ENCODE measurements at places on chromosomes 4 and X.

- no peak for DNase-seq
Observed at GRCh38 chr4:69800599-69800998, 40.2 kb upstream of the SULT1B1 start.

DNA sequence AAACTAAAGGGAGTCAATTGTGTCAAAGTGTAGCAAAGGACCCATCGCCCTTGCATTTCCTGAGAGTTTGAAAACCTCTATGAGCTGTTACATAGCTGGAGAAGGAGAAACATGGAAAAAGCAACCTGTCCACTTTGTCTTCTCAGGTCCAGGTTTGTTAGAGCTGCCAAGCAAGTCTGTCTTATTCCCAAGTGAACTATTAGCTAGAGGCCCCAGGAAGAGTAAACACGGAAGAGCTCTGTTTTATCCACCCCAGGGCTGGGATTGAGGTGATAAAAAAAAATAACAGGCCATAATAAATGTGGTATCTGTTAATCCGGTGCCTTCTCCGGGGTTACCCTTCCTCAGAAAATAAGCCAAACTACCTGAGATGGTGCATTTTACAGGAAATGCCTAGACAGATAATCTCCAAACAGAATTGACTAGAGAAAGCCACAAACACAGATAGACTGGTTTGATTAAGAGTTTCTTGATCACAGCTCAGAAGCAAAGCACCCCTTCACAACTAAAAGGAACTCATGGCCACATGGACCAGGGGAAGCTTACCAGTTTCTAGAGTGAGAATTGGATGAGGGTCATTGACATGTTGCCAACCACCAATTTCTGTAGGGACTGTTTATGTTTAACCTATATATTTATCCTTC is 35.9 kb upstream of the RELL1 start:
- no peak for DNase-seq

DNA sequence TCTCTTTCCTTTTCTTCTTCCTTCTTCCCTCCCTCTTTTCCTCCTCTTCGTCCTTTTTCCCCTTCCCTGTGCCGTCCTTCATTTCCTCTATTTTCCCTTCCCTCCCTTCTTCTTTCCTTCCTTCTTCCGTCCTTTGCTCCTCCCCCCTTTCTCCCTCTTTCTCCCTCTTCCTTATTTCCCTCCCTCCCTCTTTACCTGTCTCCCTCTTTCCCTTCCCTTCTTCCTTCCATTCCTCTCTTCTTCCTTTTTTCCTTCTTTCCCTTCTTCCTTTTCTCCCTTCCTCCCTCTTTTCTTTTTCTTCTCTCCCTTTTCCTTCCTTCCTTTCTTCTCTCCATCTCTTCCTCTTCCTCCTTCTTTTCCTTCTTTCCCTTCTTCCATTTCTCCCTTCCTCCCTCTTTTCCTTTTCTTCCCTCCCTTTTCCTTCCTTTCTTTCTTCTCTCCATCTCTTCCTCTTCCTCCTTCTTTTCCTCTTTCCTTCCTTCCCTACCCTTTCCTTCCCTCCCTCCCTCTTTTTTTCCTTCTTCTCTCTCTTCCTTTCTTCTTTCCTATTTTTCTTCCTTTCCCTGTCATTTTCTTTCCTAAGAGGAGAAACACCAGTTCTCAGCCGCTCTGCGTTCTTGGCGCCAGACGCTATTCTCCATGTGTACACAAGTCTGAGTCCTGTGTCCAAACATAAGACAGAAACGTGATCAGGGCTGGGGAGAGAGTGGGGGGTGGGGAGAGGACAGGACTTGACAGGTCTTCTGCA is 597.1 kb downstream of the MID1IP1 start:
- no peak for DNase-seq

DNA sequence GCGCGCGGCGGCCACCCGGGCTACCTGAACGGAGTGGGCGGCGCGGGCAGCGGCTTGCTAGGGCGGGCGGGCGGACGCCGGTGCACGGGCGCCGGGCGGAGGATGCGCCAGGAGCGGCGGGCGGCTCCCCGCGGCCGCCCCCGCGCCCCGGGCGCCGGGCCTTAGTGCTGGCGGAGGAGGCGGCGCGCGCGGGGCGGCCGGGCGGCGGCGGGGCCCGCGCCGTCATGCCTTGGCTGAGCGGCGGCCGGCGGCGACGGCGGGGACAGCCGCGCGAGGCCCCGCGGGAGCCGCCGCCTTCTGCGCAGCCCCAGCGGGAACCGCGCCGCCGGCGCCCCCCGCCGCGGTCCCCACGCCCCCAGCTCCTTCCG is 48.2 kb downstream of the CLDN34 start:
- no peak for DNase-seq

GRCh38 chr4:22237155-22237751 is 278.6 kb downstream of the ADGRA3 start:
- DNase-seq = no peak

- DNase-seq = peak; percentile 22
Observed at GRCh38 chrX:21374163-21374993, at the start of gene CNKSR2. CNKSR2 (plus strand) TSS chrX:21374418; CDS start chrX:21374898, 480 bp downstream.

GRCh38 chrX:50202539-50202938 is 1.7 kb upstream of the AKAP4 start:
- no peak for DNase-seq

- no peak for DNase-seq
Observed at GRCh38 chrX:139213241-139213709, 317.3 kb upstream of the F9 start.

DNA sequence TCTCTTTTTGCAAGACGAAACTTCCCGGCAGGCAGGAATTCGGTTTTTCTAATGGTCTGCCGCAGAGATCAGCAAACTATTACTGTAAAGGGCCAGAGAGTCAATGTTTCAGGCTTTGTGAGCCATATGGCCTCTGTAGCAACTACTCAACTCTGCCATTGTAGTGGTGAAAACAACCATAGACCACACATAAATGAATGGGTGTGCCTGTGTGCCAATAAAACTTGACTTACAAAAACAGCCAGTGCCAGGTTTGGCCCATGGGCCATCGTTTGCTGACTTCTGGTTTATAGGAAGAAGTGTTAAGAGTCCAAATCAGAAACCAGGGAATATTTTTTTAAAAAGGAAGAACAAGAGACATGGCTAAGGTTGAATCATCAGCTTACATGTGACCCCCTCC is 163.0 kb downstream of the SH3KBP1 start:
- DNase-seq = no peak

- DNase-seq = peak; percentile 80
Observed at GRCh38 chr4:42151568-42152506, 618 bp downstream of the BEND4 start.

DNA sequence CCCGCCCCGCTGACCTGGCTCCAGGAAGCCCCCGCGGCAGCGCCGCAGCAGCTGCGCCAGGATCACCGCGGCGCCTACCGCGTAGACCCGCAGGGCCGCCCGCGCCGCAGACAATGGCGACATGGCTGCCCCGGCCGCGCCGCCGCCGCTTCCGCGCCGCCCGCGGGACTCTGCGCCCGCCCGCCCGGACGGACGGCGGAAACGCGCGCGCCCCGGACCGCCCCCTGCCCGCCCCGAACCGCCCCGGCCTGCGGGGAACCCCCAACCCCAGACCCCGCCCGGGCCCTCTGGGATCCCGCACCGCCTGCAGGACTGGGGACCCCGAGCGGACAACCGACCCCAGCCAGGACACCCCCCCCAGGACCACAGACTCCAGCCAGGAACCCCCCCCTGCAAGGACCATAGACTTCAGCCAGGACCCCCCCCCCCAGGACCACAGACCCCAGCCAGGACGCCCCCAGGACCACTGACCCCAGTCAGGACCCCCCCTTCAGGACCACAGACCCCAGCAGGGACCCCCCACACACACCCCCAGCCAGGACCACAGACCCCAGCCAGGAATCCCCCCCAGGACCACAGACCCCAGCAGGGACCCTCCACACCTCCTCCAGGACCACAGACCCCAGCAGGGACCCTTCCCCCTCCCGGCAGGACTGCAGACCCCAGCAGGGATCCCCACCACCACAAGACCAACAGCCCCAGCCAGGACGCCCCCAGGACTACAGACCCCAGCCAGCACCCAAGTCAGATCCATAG is at the start of the genes DHRSX and ZBED1:
Gene DHRSX (minus strand): TSS at position 174 of the 756 bp plus-strand sequence. CDS start 51 bp downstream, at position 123.
Gene ZBED1 (minus strand): TSS at position 174 of the 756 bp plus-strand sequence. CDS start 10,257 bp downstream, outside the sequence.
- no peak for DNase-seq

GRCh38 chr4:144750348-144750747 is 104.4 kb downstream of the HHIP start:
- no peak for DNase-seq

DNA sequence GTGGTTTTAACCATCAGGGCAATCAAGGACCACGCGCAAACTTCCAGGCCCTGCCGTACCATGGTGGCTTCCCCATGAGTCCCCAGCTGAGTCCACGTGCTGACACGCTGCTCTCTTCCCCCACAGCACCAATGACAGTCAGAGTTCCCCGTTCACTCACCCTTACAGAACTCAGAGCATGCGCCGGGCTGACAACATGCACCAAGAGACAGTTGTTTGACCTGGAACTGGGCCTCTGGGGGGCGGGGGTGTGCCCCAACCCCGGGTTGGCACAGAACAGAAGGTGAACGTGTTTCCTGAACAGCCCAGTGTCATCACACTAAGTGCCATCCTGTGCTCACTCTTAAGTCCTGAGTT is 29.4 kb downstream of the IRF2 start:
- no peak for DNase-seq

DNA sequence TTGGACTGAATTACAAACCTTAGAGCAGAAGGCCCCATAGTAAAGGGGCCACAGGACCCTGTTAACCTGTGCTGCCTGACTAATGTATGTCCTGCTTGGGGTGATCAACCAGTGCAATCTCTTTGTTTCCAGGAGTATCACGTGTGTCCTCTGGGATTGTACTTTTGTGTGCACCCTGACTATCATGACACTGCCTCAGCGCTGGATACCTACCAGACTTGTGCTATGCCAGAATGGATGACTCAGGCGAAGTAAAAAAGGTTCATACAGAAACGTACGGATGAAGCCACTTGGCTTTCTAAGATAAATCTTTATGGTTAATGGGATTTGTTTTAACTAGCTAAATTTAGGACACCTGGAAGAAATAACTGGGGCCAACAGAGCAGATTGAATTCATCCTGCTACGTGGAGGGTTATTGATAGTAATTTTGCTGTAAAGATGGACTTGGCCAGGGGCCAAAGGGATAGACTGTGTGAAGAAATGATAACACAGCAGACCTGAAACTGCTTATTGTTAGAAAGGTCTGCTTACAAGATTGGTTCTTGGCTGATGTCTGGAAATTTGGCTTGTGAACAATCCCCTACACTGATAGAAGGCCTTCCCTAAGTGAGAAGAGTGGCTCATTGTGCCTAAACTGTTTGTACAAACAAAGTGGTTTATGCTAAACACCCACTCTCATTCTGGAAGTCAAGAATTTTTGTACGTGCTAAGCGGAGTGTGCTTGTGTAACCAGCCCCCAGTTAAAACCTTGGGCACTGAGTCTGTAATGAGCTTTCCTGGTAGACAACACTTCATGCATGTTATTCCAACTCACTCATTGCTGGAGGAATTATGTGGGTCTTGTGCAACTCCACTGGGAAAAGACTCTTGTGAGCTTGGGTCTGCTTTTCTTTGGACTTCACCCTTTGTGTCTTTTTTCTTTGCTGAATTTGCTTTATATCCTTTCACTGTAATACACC is 750.5 kb upstream of the HTR2C start:
- DNase-seq = no peak

All from D721Med (cell line).